ENCODE measurements at places on chromosomes 2 and 18. TPM values are rescaled to one million over a fixed set of nuclear protein-coding genes. Genes with fewer than 3 reads are reported as not detected.
A peak's percentile ranks its signal among the peaks of the same experiment; 100 is the strongest.

DNA sequence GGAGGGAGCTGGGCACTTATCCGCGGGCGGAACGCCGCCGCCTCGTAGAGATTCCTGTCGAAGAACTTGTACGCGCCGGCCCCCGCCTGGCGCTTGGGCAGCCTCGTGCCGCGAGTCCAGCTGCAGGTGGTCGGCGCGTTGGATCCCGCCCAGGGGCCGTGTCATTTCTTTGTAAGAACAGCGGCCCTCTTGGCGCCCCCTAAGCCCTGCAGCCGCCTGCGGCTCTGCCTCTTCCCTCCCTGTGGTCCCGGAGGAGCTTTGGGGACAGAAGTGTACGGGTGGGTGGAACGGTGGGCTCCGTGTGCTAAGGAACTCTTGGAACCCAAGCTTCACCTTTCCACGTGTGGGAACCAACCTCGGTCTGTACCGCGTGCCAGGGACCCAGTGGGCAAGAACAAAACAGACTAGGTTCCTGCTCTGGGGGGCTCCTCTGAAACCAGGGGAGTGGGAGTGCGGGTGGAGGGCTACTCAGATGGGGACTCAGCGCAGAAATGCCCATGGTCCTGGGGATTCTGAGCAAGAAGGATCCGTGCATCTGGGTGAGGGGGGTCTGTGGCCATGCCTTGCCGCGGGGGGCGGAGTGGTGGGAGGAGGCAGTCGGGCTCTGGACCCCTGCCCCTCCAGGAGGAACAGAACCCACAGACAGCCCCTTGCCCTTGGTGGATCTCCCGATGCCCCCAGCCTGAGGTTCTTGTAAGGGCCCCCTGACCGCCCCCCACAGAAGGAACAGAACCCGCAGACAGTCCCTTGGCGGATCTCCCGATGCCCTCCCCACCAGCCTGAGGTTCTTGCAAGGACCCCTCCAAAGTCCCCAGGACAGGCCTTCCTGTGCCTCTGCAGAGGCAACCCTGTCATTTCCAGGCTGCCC is 1.5 kb downstream of the GPC1 start:
- H3K4me1 ChIP-seq: peaks cover 20% of the 10 kb centered on the region
- peak overlapping the region; percentile 75 for H3K4me3 ChIP-seq
- H3K27me3 ChIP-seq: peaks cover 32% of the 10 kb centered on the region
- H3K27ac ChIP-seq: peak overlapping the region; percentile 94
- H3K36me3 ChIP-seq: no peaks in the 10 kb centered on the region

DNA sequence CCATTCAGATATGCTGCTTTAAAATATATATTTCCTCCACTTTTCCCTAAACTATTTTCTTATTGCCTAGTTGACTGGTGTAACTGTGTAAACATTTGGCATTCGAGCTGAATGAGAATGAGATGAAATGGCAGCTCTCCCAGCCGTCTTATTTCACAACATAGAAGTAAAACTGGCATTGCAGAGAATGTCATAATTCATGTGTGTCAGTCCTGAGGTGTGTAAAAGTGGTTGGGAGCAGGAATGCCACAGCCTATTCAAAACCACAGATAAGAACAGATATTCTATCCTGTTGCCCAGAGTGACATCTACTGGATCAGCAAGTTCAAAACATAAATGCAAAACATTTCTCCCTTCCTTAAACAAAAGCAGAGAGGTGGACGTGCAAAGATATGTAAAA is 565.5 kb upstream of the CHAC2 start:
- no peak for DNase-seq
- no peaks in the 10 kb centered on the region for H3K4me1 ChIP-seq
- H3K4me3 ChIP-seq: no peak overlapping the region
- no peak overlapping the region for H3K27ac ChIP-seq

DNA sequence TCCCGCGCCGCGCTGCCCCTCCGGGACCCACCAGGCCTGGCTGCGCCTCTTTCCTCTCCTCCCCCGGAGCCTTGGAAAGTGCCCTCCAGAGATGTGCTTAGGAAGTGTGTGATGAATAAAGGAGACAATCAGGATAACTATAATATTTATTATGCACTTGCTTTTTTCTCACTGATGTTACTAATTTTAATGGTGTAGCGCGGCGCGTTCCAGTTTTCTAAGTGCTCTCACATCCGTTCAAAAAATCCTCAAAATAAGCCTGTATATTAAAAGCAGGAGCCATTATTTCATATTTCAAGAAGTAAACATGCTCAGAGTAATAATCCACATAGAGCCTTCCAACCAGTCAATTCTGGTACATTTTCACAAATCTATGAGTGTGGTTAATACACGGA is 941 bp upstream of the MPPE1 start:
- peak overlapping the region; percentile 98 for H3K27ac ChIP-seq
- no peaks in the 10 kb centered on the region for H3K27me3 ChIP-seq
- H3K4me3 ChIP-seq: peak overlapping the region; percentile 77
- H3K4me1 ChIP-seq: peaks cover 19% of the 10 kb centered on the region

GRCh38 chr2:135299165-135299564 is 231.9 kb downstream of the ZRANB3 start:
- no peaks in the 10 kb centered on the region for H3K4me1 ChIP-seq
- no peaks in the 10 kb centered on the region for H3K27me3 ChIP-seq
- DNase-seq: no peak
- H3K4me3 ChIP-seq: no peak overlapping the region

ITGA4 gene
- total RNA-seq: 1.8 TPM

All from heart left ventricle (tissue), 16 donors.